Mammary epithelial cell (primary cell): ENCODE measurements at places on chromosomes 4 and X.

DNA sequence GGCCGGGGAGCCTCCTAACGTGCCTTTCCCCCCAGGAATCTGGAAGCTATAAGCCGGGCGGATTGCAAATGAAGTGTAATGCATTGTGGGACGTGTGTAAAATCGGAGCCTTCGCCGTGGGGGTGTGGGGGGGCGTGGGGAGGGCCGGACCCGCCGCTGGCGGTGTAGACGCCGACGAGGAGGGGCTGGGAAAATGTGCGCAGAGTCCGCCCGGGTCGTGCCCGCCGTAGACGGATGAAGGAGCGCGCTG, 1.3 kb downstream of the STOX2 start:
- DNase-seq = no peak

- DNase-seq = no peak
These were observed 524.9 kb downstream of the CENPC start for GRCh38 chr4:67020438-67020797.

DNA sequence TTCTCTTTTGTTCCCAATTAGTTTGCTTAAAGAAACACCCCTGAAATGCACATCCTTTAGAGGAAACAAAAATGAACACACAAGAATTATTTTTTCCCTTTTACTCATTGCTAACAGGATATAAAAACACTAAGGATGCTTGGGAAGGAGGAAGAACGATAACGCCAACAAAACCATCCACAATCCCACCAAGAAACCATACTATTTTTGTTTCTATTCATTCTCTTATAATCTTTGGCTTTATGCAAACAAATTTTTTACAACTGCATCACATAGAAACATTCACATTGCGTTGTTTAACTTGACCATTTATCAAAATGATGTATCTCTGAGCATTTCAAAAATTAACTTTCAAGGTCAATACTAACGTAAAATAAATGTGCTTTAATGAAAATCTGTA, 12.0 kb downstream of the APBB2 start:
- no peak for DNase-seq

DNA sequence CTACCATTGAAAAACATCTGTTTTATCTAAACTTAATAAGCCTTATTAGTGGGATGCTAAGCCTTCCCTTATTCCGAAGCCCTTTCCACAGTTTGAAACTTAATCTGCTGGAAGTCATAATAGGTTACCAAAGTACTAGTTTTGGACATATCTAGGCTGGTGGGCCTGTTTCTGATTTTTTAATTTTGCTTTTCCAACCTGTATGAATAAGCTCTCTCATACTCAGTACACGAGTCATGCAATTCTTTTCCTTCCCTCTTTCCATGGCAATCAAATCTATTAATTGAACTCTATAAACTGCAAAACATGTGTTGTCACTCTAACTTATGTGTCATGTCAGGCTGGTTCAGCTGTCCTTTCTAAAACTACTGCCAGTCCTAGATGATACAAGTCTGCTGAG, 91.0 kb downstream of the AMMECR1 start:
- DNase-seq = no peak

- DNase-seq = no peak
These were observed 56.8 kb downstream of the TRPC5 start for GRCh38 chrX:112025753-112026152.

DNA sequence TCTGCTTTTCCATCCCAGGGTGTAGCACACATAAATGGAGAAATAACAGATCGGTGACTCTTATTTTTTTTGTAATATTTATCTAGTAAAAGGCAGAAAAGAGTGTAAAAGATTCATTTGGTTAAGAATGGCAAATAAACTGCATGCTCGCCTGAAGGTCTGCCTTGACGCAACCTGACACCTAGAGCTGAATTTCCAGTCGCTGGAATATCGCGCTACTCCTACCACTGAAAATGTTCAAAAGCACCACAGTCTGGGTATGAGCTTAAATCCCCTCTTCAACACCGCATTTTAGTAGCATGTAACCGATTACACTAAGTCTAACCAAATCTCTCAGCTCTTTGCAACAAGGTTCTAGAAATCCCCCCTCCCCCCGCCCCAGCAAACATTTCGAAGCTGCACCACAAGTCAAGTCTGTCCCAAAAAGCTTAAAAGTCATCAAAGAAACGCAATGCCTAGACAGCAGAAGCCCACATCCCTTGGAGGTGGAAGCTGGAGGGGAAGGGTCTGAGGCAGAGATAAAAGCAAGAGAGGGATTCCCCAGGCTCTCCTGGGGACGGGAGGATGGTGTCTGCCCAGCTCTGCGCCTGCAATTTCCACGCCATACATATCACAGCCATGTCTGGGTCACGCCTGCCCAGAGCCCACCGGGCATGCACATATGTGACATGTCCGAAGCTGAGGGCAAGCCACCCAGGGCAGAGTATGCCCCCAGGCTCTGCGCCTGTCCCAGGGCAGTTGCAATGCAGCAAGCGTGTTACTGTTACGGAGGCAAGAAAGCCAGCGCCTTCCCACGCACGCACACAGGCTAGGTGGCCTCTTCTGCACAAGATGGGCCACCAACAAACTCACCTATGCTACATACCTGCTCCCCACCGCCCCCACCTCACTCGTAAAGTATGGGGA, 1.4 kb downstream of the FGF13 start:
- no peak for DNase-seq

DNA sequence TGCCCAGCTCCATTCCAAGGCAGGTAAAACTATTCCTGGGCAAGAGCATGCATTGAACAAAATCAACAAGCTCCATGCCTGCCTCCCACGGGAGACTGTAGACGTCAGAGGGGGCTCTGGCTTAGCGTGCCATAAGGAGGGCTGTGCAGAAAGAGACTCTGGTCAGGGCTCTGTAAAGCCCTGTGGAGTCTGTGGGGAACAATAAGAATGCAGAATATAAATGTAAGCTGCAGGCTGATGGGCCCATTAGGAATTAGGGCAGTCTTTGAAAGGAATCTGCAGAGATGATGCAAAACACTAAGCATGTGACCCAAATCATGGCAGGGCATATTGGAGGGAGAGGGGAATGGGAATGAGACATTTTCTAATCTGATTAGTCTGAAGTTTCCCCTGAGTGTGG, 170.3 kb downstream of the EFHC2 start:
- no peak for DNase-seq

DNA sequence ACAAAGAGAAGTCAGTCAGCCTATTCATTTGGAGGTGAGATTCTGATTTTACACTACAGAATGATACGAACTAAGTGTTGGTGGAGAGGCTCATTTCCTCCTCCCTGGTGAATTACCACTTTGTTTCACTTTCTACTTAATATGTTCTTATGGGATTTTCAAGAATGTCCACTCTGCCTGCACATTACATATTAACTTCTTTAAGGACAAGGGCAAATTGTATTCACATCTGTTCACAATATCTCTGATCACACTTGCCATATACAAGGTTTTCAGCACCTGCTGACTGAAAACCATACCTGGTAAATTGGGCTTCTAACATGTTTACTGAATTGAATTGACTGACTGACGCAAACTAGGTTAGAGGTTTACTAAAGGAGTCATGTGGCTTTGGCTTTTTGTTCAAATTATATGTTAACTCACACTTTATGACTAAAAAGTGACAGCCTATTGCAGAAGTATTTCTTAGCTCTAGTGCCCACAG, 188.4 kb upstream of the MBNL3 start:
- no peak for DNase-seq
